ENCODE measurements at places on chromosomes 4 and X.

- no peak for DNase-seq
Observed at GRCh38 chr4:141463678-141464077, 172.7 kb upstream of the IL15 start.

DNA sequence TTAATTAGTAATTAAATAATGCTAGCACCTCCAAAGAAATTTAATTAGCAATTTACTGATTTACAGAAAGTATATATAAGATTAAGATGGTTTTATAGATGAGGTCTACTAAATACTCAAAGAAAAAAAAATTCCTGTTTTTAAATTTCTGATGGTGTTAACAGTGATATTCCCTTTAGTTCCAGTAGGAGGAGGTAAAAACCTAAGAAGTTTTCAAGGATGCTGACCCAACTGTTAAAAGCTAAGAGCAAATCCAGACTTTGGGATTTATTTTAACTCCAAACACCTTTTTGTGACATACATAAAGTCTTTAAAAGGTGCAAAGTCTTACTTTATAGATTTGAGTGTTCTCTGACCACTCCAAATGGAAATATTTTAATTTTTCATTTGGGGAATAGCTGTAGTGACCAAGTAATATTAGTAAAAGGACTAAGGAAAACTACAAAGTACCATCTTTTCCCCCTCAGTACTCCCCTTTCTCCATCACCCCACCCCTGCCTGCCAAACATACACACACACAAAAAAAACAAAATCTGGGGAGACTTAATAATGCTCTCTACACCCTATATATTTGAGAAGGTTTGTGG lies 34.2 kb upstream of the CSN1S1 start:
- no peak for DNase-seq

DNA sequence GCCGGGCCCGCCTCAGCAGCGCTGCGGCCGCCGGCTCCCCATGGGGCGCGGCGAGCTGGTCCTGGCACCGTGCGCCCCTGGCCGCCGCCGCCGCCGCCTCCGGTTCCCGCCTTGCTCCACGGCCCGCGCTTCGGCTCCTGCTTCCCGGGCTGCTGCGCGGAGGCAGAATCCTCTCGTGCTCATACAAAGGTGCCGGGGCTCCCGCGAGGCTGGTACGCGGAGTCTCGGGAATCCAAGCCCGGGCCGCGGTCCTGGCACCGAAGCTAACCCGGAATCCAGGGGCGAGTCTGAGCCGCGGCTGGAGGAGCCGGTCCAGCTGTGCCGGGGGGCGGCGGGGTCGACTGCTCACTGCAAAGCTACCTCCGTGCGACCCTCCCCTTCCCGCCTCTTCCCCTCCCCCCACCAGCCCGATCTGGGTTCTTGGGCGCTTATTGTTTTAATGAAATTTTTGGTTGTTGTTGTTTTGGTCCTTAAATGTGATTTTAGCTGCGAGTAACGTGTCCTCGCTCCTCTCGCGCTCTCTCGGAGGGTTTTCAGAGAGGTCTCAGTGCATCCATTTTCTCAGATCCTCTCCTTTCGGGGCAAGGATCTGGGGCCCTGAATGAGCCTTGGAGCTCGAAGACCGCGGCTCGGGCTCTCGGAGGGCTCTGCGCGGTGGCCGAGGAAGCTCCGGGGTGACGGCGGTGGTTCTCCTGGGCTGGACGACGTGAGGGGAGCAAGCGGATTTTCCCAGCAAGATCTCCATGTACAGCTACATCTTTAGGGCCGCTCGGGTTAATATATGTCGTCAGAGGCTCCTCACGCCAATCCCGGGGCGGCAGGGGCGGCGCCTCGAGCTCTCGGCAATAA lies at the start of gene HAND2:
TSS of gene HAND2 (minus strand) at position 753 of the 849 bp plus-strand sequence. CDS start 940 bp downstream, outside the sequence.
- DNase-seq: no peak

DNA sequence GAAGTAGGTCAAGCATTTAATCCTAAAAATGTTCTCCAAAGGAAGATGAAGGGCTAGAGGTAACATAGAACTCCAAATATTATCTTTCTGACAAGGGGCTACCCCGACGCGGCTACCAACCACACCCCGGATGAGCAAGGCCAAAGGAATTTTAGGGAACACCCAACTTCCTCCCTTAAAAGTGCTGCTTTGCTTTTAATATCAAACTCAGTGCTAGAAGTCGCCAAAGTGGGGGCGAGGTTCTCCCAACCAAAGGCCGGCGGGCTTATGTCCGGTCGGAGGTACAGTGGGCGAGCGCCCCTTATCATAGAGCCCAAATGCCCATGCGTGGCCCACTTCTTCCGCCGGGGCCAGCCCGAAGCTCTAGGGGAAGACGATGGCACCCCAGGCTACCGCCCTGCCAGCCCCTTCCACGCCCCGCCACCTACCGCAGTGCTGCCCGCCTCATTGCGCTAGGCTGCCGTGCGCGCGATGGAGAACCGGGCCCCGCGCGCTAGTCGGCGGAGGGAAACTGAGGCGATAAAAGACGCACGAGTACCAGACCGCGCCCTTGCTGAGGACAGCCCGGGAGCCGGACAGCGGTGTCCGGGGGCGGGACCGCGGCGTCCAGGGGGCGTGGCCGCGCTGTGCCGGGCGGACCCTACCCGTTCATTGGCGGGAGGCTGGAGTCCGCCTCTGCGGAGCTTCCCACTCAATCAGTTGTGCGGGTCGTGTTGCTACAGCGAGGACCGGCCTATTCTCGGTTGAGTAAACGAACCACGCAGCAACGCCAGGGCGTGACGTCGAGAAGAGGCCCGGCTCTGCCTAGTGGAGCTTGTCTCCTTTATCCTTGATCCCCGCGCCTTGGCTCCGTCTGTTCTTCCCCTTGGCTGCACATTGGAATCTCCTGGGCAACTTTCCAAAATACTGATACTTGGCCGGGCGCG lies at the start of gene ACOT9:
TSS of gene ACOT9 (minus strand) at position 580 of the 926 bp plus-strand sequence. CDS start at position 448, 132 bp downstream.
- peak; percentile 19 for DNase-seq

DNA sequence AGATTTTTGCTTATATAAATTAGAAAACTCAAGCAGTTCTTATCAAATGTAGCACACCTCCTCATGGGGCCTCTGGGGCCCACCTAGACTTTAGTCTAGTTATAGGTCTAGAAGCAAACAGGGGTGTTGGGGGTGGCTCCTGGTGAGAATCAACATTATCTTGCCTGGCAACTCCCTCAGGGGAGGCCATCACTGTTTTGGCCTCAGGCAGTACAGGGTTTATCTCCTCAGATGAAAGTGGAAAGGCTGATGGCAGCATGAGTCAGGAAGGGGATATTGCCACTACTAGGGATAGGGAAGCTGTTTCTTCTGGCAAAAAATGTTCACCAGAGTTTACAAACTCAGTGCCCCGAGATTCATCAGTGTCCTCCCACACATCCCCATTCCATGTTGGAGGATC lies 232.4 kb upstream of the BMP3 start:
- DNase-seq: no peak

- no peak for DNase-seq
Observed at GRCh38 chr4:19213388-19213787, 1038.3 kb upstream of the SLIT2 start.

GRCh38 chrX:49053223-49054072 lies 5.4 kb upstream of the CCDC120 start:
- peak; percentile 18 for DNase-seq

DNA sequence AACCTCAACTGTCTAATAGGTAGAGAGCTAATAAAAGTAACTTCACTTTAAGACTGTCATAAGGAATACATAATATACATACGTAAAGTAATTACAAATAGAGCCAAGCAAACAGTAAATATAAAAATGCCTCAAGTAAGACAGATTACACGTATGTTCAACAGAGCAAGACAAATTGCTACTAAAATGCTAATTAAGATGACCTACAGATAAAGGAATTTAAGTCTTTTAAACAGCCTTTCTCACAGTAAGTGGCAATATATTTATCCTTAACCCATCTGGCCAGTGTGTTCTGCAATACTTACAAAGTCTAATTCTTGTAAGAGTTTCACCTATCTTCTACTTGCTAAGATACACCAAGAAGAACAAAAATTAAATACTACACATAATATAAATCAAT lies 12.7 kb downstream of the G3BP2 start:
- no peak for DNase-seq

DNA sequence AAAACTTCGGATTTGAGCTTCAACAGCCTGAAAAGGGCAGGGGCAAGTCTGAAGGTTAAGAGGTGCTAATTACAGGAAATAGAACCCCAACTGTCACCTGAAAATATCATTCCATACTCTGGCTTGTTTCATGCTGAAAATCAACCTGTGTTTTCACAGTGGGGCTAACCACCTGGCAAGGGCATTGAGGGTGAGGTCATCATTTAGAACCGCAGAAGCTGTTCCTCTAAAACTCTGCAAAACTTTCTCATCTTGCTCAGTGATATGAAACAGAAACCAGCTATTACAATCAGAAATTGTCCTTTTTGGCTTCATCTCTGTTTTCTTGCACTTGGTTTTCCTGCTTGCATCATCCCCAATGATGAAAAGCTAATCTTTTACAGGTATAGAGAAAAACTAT lies 247.6 kb downstream of the DCLK2 start:
- no peak for DNase-seq

GRCh38 chr4:139420652-139421051 lies 33.3 kb upstream of the RAB33B start:
- no peak for DNase-seq

GRCh38 chr4:140529434-140529833 lies 5.5 kb downstream of the ELMOD2 start:
- no peak for DNase-seq

DNA sequence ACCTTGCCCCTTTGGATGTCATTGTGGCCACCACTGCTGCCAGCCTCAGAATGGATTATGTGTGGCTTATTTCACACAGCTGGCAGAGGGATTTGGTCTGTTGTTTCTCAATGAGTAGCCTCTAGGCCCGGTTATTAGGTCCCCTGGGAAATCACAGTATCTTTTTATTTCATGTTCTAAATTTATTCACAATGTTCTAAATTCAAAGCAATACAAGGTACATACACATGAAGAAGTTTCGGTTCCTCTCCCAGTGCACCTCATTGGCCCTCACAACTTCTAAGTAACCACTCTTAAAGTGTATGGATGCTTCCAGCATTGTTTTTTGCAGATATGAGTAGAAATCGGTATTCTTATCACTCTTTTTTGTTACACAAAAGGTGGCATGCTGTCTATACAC lies 262.7 kb downstream of the RCHY1 start:
- DNase-seq: no peak

DNA sequence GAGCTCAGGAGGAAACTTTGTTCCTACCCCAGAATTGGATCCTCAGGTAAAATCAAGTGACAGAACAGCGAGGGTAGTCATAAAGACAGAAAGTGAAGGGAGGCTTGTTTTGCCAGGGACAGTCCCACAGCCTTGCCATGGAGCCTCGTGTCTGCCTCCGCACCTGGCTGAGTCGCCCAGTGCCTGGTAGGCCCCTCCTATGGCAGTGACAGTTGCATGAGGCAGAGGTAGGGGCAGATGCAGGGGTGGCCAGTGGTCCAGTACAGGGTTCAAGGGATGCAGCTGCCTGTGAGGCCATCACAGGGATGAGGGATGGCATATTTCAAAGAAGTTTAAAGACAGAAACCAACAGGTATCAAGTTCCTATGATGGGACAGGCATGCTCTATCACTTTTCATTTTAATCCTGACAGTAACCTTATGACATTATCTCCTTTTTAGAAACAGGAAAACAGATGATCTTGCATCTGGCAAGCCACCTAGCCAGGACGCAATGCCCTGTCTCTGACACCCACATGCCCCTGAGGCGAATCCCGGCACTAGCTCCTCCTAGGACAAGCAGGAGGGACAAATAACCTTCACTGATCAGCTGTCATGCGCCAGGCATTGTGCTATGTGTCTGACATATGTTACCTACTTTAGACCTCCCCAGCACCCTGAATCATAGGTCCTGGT lies 127.4 kb upstream of the ENPP6 start:
- DNase-seq: no peak

DNA sequence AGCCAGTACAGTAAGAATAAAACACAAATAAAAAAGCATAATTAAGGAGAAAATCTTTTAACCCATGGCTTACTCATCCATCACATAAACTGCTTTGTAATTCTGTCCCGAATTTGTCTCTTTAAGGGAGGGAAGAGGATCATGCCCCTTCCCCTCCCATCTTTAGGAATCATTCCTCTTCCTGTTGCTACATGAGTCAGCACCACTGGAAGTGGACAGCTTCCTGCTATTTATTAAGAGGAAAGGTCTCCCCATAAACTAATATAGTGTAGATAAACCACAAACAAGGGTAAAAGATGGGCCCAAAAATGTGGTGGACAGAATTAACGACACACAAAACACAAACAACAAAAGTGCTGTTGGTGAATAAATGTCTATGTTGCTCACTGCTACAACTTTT lies 75.8 kb downstream of the PPP3CA start:
- no peak for DNase-seq

DNA sequence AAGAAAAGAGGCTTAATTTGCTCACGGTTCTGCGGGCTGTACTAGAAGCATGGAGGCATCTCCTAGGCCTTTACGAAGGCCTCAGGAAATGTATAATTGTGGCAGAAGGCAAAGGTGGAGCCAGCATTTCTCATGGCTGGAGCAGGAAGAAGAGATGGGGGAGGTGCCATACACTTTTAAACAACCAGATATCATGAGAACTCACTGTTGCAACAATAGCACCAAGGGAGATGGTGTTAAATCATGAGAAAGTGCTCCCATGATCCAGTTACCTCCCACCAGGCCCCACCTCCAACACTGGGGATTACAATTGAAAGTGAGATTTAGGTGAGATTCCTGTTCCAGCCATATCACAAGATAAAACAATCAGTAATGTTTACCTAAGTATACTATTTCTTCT lies 45.5 kb downstream of the MTHFD2L start:
- DNase-seq: no peak

- DNase-seq: no peak
Observed at GRCh38 chr4:153531976-153532626, 65.9 kb downstream of the TMEM131L start.

- DNase-seq: no peak
Observed at GRCh38 chrX:38638952-38639529, 77.7 kb downstream of the TSPAN7 start.

DNA sequence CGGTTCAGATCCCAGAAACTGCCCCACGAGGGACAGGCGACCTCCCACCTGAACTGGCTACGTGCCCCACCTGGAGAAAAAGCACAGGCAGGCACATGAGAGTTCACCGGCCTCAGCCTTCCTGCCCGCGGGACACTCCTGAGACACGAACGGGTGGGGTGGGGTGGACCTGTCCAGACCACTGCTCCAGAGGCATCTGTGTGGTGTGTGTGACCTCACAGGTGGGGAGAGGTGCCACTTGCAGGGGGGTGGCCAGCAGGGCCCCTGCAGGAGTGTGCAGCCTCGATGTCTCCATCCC lies 18.5 kb downstream of the NELFA start:
- DNase-seq: no peak

GRCh38 chr4:79682801-79683530 lies 274.9 kb upstream of the GK2 start:
- no peak for DNase-seq

- DNase-seq: no peak
Observed at GRCh38 chrX:79369871-79370270, 2.7 kb upstream of the ITM2A start.

- peak; percentile 10 for DNase-seq
Observed at GRCh38 chrX:49039598-49040375, 3.4 kb downstream of the TFE3 start.

- no peak for DNase-seq
Observed at GRCh38 chr4:152321398-152321797, 214.5 kb downstream of the FBXW7 start.
